ENCODE measurements at places on chromosomes 1 and 21.

DNA sequence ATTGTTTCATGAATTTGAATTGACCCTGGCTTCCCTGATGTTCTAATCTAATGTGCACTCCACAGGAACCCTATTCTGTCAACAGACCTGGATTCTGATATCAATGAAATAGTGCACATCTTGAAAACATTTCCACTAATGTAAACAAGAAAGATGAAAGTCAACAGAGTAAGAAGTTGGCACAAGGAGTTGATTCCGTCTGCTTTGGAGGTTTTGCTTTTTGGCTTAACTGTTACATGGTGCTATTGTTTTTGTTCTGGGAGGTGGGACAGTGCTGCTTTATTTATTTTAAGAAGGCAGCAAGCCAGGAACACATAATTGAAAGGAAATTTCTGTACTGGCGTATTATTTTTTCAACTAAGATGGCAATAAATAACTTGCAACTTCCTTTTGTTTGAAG is 73.3 kb downstream of the LEPR start:
- no peak for DNase-seq

GRCh38 chr1:161177112-161177935 is at the start of gene B4GALT3:
B4GALT3 (minus strand) TSS chr1:161177507; CDS start chr1:161176060, 1,447 bp downstream.
- DNase-seq = no peak

- DNase-seq = no peak
These were observed 12.3 kb downstream of the MACF1 start for GRCh38 chr1:39216771-39217170.

DNA sequence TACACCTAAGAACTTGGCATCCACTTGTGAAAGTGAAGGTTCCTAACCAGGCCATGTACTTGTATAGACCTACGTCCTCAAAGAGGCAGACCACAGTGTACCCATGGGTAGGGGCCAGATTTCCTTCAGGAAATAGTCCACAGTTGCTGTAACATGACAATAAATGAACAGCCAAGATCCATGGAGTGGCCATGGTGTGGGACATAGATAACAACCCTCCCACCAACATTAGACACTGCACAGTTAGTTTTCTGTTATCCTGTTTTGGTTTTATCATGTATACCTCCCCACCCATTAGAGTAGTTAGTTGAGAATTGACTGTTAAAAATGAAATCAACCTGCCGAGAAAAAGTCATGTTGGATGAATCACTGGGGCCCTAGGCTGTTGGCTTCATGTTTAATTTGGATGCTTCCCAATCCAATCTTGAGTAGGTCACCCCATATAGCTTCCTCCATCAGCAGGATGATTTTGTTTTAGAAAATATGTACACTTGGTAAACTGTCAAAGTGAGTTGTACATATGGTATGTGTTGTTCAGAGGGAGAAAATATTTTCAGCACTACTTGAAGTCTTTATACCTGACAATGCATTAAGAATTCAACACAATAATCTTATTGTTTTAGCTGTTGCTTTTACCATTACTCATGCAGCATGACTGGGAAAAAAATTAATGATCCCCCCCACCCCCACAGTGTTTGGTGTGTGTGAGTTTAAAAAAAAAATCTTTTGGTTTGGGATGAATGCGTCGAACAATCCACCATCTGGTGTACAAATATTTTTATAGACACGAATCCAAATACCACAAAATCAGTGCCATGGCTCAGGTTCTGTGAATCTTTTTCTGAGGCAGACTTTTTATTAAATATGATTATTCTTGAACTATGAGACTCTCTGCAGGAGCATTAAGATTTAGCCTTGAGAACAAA is 88.3 kb upstream of the ARHGAP29 start:
- DNase-seq = peak; percentile 99

GRCh38 chr1:219144658-219145315 is 28.9 kb upstream of the LYPLAL1 start:
- DNase-seq = no peak

DNA sequence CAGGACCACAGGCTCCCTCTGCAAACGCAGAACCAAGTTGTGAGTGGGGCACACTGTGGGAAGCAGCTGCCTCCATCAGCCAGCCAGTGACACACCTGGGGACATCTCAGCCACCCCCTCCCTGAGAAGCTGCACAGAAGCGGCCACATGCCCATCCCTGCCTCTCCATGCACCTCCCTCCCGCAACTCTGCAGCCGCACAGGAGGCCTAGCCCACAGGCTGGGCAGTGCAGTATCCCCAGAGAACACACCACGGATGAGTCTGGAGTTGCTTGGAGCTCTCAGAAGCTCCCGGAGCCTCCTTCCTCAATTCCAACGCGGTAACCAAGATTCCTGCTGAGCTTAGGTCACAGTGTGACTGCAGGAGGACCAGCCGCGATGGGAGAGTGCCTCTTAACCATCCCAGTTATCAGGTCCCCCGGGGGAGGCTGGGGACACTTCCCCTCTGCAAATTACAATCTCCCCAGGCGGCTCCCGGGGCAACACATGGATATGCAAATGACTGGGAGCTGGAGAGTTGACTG is 1.2 kb upstream of the WNT3A start:
- no peak for DNase-seq

DNA sequence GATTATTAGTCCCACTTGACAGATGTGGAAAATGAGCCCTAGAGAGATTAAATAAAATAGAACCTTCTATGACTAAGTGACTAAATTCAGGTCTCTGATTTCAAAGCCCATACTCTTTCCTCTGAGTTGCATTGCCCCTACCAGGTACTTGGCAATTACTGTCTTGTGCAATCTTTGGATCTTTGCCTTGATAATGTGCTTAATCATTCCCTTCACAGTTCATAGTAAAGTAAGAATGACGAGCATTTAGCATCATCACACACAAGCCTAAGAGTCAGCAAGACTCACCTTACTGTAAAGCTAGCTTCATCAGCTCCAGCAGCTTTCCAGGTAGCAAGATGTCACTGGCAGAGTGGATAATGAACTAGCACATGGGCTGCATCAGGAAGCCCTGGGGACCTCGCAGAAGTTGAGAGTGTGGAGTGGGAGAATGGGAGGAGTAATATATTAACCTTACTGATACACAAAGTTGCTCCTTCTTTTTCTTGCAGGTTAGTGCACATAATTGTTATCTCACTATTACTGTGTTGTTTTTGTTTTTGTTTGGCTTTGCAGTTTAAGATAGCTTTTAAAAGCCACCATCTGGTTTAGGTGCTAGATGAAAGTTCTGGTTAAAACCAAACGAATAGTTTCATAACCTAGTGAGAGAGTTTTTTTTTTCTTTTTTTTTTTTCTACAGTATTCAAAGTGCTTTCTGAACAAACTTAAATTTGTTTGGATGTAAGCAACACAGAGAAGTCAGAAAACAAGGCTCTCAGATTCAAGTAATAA is 71.8 kb downstream of the PBX1 start:
- no peak for DNase-seq

- DNase-seq = no peak
These were observed 30.6 kb downstream of the CAPN2 start for GRCh38 chr1:223742856-223743517.

- DNase-seq = no peak
These were observed 103.9 kb upstream of the DUSP10 start for GRCh38 chr1:221845650-221846371.

DNA sequence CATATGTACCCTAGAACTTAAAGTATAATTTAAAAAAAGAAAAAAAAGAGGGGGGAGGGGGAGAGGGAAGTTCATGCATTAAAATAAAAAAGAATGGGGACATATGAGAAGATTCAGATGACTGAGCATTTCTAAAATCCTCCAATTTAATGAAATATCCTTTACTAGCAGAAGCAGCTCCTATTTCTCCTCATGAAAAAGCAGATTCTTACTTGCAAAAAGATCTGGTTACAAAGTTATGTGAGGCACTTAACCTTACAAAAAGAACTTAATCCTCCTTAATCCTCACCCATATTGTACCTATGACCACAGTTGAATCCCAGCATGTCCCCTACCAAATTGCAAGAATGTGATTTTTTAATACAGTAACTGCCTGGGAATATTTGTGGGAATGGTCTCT is 298.5 kb downstream of the SRGAP2C start:
- DNase-seq = peak; percentile 4

GRCh38 chr1:231866392-231867331 is 240.1 kb downstream of the DISC1 start:
- DNase-seq = peak; percentile 24

DNA sequence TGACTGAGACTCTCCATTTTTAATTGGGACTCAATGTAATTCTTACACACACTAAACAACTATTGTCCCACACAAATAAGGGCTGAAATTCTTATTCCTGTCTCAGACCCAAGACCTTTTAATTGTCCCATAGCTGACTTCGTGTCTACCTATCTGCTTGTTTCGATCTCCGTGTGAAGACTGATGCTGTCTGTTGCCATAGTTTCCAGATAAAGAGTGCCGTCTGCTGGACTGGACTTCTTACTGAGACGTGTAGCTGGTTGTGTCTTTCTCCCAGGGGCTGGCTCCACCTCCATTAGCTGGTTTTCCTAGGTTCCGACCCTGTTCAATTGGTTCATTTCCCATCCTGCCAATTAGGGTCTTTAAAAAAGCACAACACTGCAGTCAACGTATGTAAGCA is 235.3 kb upstream of the PLXNA2 start:
- DNase-seq = no peak

- no peak for DNase-seq
These were observed 43.7 kb downstream of the KIF21B start for GRCh38 chr1:200979574-200980451.

- no peak for DNase-seq
These were observed 77.9 kb upstream of the TNFSF4 start for GRCh38 chr1:173285048-173285447.

GRCh38 chr1:95221306-95221705 is 12.7 kb upstream of the RWDD3 start:
- no peak for DNase-seq

- DNase-seq = no peak
These were observed 44.9 kb upstream of the PCBP3 start for GRCh38 chr21:45598666-45599065.

DNA sequence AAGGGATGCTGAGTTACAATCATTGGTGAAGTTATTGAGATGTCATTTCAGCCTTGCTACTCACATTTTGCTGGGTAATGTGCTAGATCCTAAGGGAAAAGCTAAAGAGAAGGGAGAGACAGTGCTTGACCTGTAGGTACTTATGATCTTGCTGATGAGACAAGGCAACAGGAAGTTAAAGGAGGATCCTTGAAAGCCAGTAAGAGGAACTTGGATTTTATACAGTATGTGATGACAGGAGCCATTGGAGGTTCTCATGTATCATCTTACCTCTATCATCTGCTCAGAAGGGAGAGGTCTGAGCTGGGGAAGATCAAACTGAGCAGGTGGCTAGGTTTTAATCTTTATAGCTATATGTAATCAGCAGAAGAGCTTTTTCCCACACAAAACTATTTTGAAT is 6.3 kb downstream of the APOBEC4 start:
- DNase-seq = no peak

All from HS-27A (cell line).